Midbrain (tissue), 1 donor: ENCODE measurements at places on chromosomes 11 and 22.

DNA sequence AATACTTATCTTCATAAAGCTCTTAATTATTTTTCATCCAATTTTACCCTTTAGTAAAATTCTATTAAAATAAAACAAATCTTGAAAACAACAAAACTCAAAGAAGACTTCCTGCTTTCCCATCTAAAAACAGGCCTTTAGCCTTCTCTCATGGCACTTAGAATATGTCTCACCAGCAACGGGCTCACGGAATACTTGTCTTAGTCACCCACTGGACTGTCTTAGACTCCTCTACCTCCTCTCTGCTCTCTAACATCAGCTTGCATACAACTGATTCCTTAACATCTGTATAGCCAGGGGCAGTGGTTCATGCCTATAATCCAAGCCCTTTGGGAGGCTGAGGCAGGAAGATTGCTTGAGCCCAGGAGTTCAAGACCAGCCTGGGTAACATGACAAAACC is 13.7 kb downstream of the HPS5 start:
- DNase-seq, result no peak

- DNase-seq, result no peak
Observed at GRCh38 chr11:1494650-1495049, 8.1 kb upstream of the MOB2 start.

- DNase-seq, result no peak
Observed at GRCh38 chr11:11567936-11568650, 53.7 kb downstream of the GALNT18 start.

DNA sequence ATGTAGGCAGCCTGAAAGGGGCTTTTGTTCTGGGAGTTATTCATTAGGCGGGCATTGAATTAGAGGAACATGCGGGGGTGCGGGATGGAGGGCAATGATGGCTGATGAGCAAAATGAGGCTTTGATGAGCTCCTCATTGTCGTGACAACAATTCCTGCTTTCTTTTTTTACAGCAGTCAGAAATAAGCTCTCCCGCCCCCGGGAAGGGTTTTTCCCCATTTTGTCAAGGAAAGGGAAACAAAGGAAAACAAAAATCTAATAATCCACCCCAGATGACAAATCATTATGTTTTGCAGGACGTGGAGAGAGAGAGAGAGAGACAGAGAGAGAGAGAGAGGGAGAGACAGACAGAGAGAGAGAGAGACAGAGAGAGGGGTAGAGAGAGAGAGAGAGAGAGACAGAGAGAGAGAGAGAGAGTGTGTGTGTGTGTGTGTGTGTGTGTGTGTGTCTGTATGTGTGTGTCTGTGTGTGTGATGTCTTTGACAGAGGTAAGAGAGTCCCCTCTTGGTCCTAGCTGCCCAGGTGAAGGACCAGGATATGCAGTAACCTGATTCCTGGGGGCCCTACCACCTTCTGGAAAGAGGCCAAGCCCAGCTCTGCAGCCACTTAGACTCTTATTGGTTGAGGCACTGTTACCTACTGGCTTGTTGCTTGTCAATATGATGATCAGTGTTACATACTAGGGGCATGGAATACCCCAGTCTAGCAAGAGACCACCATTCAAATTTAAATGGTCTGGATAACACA is 46.7 kb upstream of the PARVA start:
- peak; percentile 89 for DNase-seq

DNA sequence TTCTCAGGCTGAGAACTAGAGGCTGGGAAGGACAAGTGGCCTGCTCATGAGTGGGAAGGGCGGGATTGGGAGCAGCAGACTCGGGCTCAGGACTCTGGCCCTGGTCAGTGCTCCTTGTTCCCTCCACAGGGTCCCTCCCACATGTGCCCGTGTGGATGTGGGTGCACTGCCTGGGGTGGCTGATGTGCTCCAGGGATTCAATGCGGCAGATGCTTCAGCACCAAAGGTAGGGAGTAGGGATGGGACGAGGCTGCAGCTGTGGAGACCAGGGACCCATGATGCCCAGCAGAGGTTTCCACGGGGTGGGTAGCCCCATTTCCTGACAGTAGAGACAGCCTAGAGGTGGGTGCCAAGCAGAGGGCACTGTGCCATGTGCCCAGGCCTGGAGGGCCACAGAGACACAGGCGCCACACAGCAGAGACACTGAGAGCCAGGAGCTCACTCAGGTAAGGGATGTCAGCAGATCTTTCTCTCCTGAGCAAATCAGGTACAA is 89.5 kb downstream of the GGTLC2 start:
- no peak for DNase-seq

GRCh38 chr11:36053862-36054261 is 110.0 kb downstream of the LDLRAD3 start:
- DNase-seq, result no peak

DNA sequence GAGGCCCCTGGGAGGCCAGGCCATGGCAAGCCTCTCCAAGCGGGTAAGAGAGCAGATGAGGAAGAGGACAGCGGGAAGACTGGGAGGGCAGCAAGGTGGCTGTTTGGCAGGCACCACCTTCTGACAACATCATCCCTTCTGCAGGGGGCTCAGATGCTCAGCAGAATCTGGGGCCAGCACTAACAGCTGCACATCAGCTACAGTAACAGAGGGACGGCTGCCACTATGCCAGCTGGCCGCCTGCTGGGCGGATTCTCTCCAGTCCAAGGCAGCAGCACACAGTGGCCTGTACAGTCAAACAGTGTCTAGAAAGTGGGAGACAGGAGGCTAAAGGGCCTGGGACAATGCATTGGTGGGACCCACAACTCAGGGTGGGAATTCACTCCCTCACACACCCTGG is 10.7 kb upstream of the TXN2 start:
- DNase-seq, result no peak

GRCh38 chr11:116224154-116224888 is 548.5 kb downstream of the BUD13 start:
- peak; percentile 42 for DNase-seq

- no peak for DNase-seq
Observed at GRCh38 chr11:109619498-109619897, 197.5 kb downstream of the C11orf87 start.

GRCh38 chr11:133579165-133580031 is 47.1 kb upstream of the OPCML start:
- no peak for DNase-seq

DNA sequence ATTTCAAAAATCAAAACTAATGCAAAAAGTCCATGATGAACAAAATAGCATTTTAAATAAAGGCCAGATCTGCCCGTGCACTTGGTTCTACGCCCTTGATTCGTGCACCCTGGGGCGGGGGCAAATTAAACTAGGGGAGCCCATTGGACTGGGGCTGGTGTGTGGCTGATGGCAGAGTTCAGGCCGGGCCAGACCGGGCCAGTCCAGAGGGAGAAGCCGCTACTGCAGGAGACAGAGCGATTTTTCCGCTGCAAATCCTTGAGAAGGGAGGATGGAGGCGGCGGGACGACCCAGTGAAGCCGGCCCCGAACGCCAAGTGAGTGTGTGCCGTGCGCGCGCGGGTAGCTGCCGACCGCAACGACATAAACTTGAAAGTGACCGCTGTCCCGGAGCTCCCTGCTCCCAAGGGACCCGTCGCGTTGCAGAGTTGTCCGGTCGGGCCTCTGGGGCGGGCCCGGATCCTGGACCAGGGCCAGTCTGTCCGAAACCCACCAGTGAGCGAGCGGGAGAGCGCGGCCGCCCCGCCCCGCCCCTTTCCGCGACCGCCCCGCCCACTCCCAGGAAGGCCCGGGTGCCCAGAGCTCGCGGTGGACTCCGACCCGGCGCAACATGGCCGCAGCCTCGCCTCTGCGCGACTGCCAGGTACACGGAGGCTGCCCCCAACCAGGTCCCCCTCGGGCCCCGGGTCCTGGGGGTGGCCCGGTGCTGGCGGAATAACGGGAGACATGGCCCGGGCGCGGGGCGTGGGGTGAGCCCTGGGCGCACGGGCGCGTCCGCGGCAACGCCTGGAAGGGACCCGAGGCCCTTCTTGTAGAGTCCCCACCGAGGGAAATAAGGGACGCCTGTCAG is at the start of gene TTC38:
TTC38 (plus strand) TSS at position 578 of the 849 bp plus-strand sequence; CDS start at position 610, 32 bp downstream.
- DNase-seq, result peak; percentile 85

DNA sequence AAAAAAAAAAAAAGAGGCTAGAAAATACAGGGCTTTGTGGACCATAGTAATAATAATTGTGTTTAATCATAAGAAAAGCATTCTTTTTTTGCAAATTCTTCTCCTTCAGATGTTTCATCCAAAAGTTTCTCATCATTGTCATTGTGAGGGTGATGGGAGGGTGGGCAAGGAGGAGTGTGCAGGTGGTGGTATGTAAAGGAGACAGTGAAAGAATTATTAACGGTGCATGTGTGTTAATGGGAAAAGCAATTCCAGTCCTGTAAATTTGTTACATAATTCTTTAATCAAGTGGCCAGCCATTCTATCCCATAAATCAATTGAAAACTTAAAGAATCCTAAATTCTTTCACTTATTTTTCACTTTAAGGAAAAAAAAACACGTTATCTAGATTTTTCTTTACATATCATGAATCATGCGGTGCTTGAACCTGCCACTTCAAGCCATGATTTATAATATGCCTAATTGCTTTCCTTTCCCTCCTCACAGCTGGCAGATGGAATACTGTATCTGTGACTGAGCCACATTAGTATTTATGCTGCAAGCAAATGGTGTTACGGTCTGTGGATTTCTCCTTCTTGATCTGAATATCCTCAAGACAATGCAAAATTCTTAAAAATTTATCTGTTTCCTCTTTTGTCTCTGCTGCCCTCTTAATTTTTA is 318.5 kb downstream of the JRKL start:
- DNase-seq, result no peak

DNA sequence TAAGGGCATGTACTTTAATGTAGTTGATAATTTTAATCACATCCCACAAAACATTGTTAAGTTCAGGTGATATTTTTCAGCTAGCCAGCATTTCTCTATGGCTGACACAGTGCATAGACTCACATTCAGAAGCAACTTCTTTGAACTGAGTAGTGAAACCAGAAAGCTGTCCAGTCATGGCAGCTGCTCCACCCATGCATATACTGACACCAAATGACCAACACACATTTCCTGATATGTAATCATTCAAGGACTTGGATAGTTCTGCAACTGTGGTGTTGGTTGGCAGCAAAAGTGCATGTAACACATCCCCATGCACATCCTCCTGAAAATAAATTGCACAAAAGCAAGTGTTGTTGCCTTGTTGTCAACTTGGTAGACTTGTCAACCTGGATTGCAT is 39.7 kb downstream of the CALCA start:
- DNase-seq, result no peak

GRCh38 chr11:72812967-72813739 is 1.1 kb upstream of the ATG16L2 start:
- no peak for DNase-seq

GRCh38 chr11:36763187-36763586 is 165.2 kb upstream of the RAG2 start:
- DNase-seq, result no peak

GRCh38 chr11:112211536-112211935 is 14.7 kb upstream of the PTS start:
- no peak for DNase-seq

GRCh38 chr11:14331476-14332136 is 27.4 kb downstream of the RRAS2 start:
- no peak for DNase-seq

- DNase-seq, result no peak
Observed at GRCh38 chr11:7889985-7890384, 41.1 kb downstream of the OR10A6 start.

DNA sequence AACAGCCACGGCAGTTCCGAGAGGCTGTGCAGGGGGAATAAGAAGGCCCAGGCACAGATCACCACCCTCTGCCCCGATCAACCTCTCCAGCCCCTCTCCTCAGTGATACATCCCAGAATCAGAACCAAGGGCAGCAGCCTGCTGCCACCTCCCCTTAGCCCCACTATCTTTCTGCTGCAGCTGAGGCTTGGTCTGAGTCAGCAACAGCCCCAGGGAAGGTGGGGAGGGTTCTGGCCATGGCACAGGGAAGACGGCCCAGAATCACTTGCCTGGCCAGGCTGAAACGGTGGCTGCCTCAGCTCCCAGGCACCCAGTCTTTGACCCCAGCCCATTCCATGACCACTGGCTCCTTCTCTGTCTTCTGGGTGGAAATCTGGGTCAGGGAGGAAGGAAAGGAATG is 2.3 kb downstream of the CHID1 start:
- no peak for DNase-seq

- DNase-seq, result no peak
Observed at GRCh38 chr11:45344028-45344427, 57.9 kb upstream of the SYT13 start.

GRCh38 chr22:43315687-43316217 is 27.4 kb downstream of the SCUBE1 start:
- DNase-seq, result no peak

DNA sequence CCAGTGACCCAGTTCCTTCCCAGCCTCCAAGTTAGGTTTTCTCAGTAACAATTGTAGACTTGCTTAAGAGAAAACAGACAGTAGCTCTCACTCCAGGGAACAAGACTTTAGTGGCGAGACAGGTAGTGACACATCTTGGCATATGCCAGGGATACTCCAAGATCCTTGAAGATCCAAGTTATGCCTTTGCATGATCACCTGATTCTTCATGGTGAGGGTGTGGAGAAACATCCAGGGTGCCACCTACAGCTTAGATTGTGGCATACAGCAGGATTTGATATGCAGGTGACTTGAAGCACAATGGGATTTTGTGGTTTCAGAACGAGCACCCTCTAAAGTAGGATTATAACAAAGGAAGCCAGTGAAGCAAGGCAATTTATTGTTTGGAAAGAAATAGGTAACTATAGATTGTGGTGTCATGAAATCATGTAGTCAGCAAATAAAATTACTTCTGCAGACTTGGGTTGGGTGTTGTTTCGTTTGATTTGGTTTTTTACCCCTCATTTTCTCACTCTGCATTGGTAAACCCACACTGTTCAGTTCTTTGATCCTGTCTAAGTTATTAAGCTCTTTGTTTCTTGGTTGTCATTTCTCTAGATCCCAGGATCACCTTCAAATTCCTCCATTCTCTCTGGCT is 9.2 kb downstream of the POU2AF3 start:
- no peak for DNase-seq

DNA sequence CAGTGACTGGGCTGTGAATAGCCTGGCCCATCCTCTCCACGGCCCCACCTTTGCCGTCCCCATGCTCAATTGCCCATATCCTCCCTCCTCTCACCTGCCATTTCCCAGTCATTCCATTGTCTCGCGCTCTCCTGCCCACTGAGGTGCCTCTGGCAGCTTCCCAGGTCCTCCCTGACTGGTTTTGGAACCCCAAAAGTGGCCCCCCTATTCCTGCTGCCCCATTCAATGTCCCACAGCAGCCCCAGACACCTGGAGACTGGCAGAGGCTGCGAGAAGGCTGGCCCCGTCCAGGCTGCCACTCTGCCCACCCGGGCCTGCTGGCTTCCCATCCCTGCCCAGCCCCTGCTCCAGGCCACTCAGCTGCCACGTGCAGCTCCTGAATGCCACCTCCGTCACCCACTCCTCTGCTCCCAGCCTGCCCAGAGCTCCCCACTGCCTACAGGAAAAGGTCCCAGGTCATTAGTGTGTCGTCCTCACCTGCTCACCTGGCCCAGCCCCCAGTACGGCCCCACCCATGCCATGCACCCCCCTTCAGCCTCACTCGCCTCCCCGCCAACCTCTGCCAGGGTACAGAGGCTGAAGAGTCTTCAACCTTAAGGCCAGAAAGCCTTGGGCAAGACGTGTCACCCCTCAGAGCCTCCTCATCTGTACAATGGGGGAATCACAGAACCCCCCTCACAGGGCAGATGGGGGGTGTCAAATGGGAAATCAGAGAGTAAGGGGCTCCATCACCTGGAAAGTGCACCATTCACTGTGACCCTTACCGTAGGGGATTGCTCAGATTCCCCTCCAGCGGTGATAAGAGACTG is 37.5 kb downstream of the KCNJ4 start:
- no peak for DNase-seq

- DNase-seq, result no peak
Observed at GRCh38 chr22:36010882-36011281, 17.7 kb downstream of the RBFOX2 start.

GRCh38 chr11:57322256-57323166 is 2.2 kb downstream of the TNKS1BP1 start:
- peak; percentile 58 for DNase-seq

GRCh38 chr22:20728523-20729190 is 45.3 kb upstream of the SERPIND1 start:
- DNase-seq, result no peak
